ENCODE measurements at places on chromosomes 2 and 18.

DNA sequence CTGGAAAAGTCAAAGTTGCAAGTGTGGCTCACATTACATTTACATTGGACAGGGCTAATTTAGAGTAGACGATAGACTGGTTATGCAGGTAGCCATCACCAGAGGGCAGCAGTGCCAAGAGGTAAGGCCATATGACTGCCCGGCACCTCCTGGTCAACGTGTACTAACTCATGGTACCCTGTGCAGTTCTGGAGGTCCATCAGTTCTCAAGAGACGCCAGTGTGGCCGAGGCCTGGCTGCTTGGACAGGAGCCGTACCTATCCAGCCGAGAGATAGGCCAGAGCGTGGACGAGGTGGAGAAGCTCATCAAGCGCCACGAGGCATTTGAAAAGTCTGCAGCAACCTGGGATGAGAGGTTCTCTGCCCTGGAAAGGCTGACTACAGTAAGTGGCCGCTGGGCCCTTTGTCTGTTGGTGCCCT is 65.8 kb upstream of the EML6 start:
- DNase-seq = no peak

DNA sequence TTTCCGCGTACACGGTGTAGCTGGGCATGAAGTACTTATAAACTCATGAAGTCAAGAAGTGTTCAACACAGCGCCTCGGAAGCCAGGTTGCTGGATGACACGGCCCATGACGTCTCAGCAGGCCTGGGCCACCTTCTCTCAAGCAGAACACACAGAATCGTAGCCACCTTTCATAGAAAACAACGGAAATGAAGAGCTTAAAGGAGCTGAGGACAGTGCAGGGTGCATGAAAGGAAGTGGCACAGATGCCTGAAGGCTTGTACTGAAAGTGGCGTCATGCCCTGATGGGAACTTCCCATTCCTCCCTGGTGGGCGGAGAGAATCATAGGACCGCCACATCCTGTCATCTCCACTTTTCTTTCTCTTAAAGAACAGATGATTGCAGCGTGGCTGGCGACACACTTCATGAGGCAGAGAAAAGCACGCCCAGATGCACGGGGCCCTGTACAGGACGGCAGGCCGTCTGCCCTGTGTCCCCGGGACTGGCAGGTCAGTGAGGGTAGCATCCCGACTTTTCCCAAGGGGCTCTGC is 31.1 kb downstream of the HDAC4 start:
- DNase-seq = peak; percentile 30

DNA sequence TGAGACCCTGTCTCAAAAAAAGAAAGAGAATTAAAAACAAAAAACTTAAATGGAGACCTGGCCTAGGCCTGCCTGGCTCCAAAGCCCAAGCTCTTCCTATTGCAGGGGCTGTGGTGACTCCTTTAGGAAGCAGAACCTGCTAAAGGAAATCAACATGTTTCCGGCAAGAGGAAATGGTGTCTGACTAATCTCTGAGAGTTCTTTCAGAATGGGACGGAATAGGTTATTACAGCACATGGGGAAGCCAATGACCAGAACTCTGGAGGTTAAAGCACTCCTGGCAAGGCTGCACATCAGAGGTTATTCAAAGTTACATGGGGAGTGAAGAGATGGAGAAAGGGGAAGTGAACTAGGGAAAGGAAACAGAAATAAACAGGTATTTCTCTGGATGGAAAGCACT is 21.4 kb downstream of the KIF3C start:
- no peak for DNase-seq

DNA sequence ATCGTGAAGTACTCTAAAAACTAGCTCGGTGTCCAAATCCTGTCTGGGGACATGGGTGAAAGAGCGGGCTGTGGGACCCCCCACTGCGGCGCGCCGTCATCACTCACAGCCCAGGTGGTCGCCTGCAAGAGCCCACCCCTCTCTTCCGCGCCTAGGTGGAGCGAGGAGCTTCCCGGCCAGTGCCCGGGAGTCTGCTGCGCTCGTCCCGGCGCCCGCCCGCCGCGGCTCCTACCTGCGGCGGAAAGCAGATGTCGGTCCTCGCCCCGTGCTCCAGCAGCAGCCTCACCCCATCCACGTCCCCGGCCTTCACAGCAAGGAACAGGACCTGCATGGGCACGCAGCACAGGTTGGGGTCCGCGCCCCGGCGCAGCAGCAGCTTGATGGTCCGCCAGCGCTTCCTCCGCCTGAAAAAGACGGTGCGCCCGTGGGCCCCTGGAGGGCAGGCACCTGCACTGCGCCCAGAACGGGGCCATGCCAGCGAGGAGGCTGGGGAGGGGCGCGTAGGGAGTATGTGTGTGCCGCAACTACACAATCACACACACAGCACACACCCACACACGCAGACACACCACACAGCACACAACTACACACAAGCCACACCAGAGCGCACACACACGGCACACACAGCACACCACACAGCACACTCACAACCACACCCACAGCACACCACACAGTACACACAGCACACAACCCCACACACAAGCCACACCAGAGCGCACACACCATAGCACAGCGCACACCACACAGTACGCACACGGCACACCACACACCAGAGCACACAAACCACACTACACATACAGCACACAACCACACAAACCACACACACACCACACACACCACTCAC is 37.4 kb downstream of the ANKMY1 start:
- DNase-seq = no peak

DNA sequence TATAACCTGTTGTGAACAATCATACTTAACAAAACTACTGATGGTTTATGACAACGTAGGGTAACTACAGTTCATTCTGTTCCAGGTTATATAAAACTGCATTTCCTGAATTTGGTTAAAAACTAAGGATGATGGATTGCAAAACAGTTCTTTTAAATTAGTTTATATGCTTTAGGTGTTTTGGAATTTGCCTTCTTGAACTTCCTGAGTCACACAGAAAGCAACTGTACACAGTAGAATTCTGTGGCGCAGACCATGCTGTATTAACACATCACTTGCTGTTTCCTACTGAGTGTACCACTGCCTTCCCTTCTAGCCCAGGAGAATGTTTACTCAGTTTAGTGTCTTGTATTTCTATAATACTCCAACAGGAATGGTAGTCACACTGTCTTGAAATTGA is 19.4 kb downstream of the ITGB1BP1 start:
- no peak for DNase-seq

- no peak for DNase-seq
Observed at GRCh38 chr2:209767316-209767715, 4.3 kb upstream of the UNC80 start.

- DNase-seq = no peak
Observed at GRCh38 chr2:63555931-63556330, 32.3 kb downstream of the WDPCP start.

- no peak for DNase-seq
Observed at GRCh38 chr2:219497495-219498279, 1.0 kb upstream of the GMPPA start.

- DNase-seq = no peak
Observed at GRCh38 chr18:46754661-46755292, 2.1 kb downstream of the ST8SIA5 start.
